ENCODE measurements at places on chromosomes 3 and 15.

- no peak for DNase-seq
Measured at GRCh38 chr3:152405915-152406802, 137.4 kb downstream of the MBNL1 start.

DNA sequence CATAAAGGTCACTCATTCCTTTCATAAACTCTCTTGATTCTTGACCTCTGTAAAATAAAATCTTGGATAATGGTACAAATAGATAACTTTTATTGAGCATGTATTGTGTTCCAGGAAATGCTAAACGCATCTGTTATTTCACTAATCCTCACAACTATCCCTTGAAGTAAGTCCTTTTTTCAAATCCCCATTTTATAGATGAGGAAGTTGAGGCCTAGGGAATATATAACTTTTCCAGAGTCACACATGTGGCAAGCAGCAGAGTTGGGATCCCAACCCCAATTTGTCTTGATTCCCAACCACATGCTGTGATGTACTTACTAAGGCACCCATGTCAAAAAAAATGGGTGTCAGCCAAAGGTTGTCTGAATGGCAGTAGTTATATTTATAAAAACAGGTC is 6.3 kb downstream of the VPS39 start:
- DNase-seq, result no peak

- DNase-seq, result no peak
Measured at GRCh38 chr3:133547432-133548041, 25.9 kb upstream of the CDV3 start.

DNA sequence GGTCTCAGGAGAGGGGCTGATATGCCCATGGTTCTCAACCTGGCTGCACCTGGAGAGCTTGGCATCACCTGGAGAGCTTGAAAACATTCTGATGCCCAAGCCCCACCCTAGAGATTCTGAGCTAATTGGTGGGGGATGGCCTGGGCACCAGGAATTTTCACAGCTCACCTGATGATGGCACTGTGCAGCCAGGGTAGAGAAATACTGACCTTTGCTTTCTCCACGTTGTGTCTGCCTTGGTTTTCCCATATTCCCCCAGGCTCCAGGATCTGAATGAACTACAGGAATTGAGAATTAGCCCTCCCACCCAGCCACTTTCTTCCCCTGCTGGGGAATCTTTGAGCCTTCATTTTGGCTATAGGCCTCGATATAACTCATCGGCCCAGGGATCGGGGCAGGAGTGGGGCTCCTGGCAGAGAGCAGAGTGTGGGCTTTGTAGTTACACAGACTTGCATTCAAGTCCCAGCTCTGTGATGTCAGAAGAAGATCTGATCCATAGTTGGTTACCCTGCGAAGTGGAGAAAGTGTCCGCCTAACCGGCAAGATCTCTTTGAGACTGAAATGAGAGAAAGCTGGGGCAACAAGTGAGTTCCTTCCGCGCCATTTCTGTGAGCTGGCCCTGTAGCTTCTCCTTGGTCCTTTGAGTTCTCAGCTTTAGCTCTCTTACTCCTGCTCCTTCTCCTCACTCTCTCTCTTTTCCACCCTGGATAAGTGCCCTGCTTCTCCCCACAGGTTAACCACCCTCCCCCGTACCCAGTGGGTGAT is 33.1 kb upstream of the UBE2Q2 start:
- peak; percentile 56 for DNase-seq
